Glomerular endothelial cell (primary cell): ENCODE measurements at places on chromosomes 12 and 14. TPM values are rescaled to one million over a fixed set of nuclear protein-coding genes. Genes with fewer than 3 reads are reported as not detected.

DNA sequence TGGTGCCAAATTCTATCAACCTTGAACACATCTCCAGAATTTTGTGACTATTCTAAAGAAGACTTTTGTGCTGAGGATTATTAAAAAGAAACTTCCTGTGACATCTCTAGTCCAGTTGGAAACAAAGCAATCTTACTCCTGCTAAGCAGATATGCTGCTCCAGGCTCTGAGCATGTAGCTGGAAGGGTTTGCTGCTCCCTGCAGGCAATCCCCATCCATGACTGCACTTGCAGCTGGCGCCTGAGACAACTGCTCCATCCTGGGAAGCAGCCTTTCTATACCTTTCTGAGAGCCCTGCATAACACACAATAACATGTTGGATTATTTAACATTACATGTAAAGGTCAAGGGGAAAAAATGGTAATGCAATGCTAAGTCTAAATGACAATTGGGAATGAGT is 105.1 kb downstream of the NDUFA12 start:
- no peak for DNase-seq

- no peak for DNase-seq
Observed at GRCh38 chr12:88237954-88238353, 95.8 kb downstream of the TMTC3 start.

DNA sequence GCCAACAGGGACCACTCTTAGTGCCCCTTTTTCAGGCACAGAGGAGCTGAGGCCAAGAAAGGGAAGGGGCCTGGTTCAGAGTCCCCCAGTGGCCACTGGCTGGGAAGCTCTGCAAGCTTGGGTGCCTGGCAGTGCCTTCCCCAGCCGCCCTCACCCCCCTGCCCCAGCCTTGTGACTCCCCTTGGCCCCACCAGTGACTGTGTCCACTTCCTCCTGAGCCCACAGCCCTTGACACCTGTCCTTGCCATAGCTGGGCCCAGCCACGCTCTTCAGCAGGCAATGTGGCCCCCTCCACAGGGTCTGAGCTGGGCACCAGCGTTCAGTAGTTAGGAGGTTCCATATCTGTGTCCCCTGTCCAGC is 19.0 kb upstream of the C14orf180 start:
- DNase-seq, result no peak

- no peak for DNase-seq
Observed at GRCh38 chr12:34342048-34342447, 319.8 kb downstream of the ALG10 start.

GRCh38 chr12:62519043-62519442 is 52.4 kb downstream of the MON2 start:
- DNase-seq, result no peak

- DNase-seq, result no peak
Observed at GRCh38 chr14:30387871-30388270, 171.1 kb upstream of the G2E3 start.

- no peak for DNase-seq
Observed at GRCh38 chr14:50082784-50083466, 33.4 kb downstream of the VCPKMT start.

DNA sequence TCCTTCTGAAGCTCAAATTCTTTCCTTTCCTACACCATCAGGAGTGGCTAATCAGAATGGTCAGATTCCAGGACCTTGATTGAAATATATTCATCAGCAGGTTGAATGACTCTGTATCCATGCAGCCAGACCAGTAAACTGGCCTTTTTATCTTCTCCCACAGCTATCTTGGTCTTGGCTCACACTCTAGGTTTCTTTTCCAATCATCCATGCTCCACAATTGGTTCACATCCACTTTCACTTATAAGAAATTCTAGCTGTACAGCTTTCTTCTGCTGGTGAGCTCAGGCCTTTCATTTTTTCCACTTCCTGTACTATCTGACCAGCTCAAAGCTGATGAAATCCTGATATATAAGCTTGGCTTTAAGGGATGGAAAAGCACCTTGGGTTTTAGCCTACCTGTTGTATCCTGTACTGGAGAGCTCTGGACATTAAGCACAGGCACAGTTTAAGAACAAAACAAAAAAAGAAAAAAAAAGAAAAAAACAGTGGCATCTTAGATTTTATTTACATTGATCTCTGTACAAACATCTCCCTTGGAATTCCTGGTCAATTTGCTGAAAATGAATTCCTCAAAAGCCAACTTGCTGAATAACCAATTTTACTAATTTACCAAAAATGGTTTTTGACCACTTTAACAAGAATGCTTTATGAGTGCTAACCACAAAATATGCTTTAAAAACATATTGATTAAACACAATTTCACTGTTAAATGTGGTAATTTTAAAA is 91.6 kb upstream of the PAWR start:
- no peak for DNase-seq

DNA sequence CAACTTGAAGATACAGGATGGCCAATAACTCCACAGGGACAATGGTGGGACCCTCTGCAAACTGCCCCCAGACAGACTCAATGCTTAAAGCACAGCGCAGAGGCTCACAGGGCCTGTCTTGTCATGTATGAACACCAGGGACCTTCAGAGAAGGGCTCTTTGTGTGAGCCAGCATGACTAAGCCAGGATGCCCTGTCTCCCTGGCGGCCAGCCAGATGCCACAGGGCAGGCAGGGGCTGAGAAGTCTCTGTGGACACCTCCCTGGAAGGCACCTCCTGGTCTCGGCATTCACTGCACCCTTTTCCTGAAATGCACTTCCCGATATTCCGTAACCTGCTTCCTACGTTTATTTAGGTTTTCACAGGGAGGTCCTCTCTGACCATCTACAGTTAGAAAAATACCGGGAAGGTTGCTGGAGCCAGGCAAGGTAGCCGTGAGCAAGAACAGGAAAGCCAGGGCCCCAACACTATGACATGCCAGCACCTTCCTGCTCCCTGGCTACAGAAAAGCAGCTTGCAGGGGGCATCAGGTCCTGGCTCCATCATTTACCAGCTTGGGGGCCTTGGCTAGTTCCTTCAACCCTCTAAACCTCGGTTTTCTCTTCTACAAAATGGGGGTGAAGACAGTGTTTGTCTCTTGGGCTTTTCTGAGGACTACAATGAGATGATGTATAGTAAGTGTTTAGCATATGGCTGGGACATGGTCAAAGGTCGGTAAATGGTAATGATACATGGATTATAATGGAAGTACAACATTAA is 65.0 kb downstream of the PITPNM2 start:
- DNase-seq, result no peak

GRCh38 chr12:104805186-104805585 is 152.9 kb downstream of the SLC41A2 start:
- DNase-seq, result no peak

- no peak for DNase-seq
Observed at GRCh38 chr12:121943926-121944325, 25.5 kb downstream of the CFAP251 start.

HEATR5A gene
- total RNA-seq, result 18.0 and 20.8 TPM in 2 replicates

SPIC gene
- not detected in 2 replicates for total RNA-seq

SERPINA12 gene
- not detected in 2 replicates for total RNA-seq
